ENCODE measurements at places on chromosomes 12 and 14.

- DNase-seq = no peak
Observed at GRCh38 chr12:11508699-11509098, 113.3 kb upstream of the PRB2 start.

DNA sequence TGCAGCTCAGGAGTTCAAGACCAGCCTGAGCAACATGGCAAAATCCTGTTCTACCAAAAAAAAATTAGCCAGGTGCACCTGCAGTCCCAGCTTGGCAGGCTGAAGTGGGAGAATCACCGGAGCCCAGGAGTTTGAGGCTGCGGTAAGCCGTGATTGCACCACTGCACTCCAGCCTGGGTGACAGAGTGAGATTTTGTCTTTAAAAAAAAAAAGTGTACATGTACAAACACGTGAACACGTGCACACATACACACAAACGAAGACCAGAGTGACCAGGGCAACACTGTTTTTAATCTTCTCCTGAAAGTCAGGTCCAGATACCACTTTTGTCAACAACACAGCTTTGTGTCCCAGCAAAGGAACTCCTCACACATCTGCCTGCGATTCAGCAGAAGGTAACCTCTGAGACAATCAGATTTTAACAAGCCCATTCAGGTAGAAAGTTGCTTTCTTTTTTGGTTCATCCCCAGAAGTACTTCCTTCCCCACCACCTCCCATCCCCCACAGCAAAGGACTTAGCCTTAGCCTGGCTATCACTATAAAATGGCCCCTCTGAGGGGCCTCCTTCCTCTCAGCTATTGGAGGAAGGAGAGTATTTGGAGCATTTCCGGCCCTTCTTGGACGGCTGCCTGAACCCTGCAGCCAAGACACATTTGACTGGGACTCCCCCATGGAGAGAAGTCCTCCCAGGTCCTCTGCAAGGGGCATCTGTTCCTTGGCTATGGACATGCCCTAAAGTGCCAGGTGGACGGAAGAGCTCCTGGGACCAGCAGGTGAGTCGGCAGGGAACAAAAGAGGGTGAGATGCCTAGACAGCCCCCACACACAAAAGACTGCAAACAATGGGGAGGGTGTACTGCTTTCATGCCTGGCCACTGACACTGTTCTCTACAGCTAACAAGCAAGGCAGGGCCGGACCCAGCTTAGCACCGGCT lies 9.8 kb downstream of the CTDSP2 start:
- DNase-seq = no peak

GRCh38 chr12:131845121-131845520 lies 16.9 kb downstream of the MMP17 start:
- no peak for DNase-seq

DNA sequence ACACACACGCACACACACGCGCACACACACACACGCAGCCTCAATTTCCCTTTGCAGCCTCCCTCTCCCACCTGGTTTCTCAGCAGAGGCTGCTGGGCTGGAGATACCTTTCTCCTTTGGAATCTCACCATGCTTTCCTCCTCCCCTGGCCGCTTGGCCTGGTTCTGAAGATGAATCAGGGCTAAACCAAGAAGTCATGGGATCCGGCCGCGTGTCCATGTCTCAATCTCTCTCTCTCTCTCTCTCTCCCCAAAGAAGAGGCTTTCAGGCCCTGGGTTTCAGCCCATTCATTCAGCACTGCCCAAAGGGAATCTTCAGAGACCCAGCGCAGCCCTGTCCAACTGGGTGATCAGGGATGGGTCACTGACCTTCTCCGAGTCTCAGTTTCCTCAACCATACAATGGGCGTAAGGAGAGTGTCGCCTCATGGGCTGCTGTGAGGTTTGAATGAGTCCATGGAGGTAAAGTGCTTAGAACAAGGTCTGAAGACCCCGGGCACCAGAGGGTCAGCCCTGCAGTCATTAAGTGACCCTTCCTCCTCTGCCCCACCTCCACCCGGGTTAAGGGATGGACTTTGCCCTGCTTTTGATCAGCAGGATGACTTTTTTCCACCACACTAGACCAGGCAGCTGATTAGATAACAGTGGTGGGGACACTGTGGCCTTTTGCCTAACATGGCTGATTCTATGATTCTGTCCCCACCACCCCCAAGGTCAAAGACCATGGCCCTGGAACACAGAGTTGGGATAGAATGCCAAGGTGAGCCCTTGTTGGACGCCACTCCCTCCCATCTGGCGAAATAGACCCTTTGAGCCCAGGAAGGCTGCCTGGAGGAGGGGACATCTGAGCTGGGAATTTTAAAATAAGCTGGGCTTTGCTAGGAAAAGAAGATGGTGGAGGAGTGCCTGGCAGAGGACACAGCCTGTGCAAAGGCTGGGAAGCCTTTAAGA lies 42.1 kb downstream of the SCARB1 start:
- DNase-seq = no peak

GRCh38 chr12:39763071-39763889 lies 143.7 kb upstream of the ABCD2 start:
- DNase-seq = no peak

GRCh38 chr14:73753887-73754795 lies 40.0 kb upstream of the PNMA1 start:
- no peak for DNase-seq

DNA sequence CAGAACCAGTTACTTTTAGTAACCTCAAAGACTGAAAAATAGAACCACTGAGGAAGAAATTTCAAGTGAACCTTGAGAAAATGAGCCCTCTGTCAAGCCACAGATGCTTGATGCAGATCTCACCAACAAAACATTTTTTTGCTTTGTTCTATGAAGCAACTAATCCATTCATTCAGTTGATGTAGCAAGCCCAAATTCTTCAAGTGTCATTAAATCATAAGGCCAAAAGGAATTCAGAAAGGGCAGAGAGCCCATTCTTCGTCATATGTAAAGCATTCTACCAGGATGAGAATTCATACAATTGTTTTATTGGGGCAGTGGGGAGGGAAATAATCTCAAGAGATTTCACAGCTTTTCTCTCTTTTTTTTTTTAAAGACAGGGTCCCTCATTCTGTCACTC lies 218.0 kb upstream of the RGS6 start:
- no peak for DNase-seq

- DNase-seq = no peak
Observed at GRCh38 chr12:93438266-93439050, 3.3 kb downstream of the UBE2N start.

DNA sequence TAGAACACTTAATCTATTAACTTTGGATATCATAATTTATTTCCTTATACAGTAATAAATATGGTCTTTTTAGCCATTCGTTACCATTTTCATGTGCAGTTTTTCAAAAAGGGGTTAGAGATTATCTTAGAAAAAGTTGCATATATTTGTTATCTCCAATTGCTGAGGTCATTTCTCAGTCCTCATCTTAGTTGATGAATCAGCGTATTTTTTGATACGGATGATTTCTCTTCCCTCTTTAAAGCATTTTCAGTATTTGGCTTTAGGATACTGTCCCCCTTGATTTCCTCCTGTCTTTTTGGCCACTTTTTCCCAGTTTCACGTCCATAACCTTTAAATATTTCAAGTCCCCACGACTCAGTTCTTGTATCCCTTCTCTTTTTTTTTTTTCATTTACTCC lies 21.8 kb downstream of the DNAL1 start:
- no peak for DNase-seq

DNA sequence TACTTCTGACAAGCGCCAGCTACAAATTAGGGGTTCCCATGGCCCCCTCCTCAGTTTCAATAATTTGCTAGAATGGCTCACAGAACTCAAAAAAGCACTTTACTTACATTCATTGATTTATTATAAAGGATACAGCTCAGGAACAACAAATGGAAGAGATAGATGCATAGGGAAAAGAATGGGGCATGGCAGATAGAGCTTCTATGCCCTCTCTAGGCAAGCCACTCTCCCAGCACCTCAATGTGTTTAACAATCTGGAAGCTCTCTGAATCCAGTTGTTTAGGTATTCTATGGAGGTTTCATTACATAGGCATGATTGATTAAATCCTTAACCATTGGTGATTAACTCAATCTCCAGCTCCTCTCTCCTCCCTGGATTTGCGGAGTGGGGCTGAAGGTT lies 184.5 kb upstream of the DAAM1 start:
- no peak for DNase-seq

GRCh38 chr12:63151623-63152320 lies 771 bp upstream of the AVPR1A start:
- no peak for DNase-seq

- DNase-seq = no peak
Observed at GRCh38 chr12:110849221-110849620, 2.4 kb downstream of the CCDC63 start.

DNA sequence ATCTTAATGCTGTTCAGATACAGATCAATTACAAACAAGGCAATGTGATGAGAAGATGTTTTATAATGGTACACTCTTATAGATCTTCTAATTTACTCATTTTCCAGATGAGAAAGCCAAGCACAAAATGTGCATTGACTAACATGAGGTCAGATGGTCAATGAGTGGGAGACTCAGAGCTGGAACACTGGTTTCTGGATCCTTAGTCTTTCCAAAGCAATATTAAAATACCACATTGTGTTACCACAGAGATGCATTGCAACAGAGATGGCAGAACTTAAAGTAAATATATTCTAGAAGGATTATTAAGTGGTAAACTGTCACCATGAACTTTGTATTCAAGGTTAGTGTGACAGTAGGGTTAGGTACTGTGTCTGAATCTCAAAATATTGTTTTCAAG lies 113.6 kb downstream of the SLC15A5 start:
- DNase-seq = no peak

DNA sequence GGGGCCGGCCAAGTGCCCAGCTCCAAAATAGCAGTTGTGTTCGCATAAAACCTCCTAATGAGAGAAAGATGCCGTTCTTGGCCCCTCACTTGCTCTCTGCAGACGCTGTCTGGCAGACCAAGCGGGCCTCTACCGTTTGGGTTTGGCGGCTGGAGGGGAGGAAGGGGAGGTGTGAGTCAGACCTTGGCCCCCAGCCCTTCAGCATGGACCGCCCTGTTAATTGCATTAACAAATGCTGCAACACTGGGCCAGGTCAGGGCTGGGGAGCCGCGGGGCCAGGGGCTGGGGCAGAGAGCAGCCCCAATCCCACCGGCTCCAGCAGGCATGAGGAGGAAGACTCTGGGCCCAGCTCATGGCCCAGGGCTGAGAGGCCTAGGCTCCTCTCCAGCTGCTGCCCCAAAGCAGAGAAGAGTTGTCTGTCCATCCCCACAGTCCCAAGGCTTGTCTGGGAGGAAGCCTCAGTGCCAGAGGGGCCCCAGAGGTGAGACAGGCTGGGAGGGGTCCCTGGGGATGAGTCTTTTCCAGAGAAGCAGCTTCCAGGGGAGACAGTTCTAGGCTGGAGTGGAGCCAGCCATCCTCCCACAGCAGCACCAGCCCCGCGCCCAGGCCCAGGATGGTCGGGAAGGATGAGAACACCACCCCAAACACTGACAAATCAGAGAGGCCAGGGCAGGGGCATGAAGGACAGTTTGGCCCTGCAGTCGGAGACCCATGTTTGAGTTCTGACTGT lies 16.9 kb downstream of the LTBP2 start:
- DNase-seq = no peak

GRCh38 chr12:86669010-86669409 lies 412.8 kb upstream of the MGAT4C start:
- no peak for DNase-seq

GRCh38 chr12:104350211-104351056 lies 46.9 kb downstream of the EID3 start:
- DNase-seq = no peak

DNA sequence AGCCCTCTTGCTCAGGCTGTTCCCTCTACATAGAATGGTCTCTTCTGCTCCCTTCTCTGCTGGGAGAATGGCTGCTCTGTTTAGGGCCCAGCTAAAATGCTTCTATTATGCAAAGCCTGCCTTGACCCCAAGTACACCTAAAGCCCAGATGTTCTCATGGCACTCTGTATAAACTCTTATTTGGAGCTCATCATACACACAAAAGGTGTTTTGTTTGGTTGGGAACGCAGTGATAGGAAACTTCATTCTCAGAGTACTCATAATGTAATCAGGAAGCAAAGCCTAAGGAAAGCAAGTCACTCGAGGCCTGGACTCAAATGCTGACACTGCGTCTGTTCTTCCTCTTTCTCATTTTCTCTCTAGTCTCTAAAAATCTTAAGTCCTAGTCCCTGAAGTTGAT lies 38.2 kb upstream of the SYCP3 start:
- peak; percentile 40 for DNase-seq

DNA sequence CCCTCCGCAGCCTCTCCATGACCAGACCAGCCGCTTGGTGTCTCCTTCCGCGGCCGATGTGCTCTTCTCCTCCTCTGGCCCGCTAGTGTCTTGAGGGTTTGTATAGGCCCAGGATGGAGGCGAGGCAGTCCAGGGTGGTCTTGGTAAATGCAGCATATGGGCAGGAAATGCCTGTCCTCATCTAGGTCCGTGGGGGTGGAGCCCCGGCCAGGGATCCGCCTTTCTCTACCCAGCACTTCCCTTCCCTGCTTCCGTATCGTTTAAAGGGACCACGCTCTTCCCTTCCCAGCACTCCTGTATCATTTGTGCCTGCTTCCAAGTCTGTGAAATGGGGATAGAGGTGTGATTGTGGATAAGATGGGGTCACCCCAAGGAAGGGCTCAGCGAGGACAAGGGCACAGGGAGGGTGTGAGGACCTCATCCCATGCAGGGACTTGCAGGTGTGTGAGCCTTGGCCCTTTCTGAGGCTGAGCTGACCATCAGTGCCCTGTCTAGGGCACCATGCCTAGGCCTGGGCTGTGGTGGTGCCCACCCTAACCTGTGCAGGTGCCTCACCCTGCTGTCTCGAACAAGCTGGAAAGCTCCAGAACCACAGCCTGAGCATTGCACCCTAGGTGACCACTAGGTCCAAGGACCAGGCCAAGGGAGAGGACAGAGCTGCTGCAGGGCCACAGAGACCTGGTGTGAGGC lies 326.8 kb upstream of the RTL1 start:
- DNase-seq = no peak

GRCh38 chr12:76270657-76271358 lies 77.4 kb downstream of the BBS10 start:
- DNase-seq = no peak

- DNase-seq = no peak
Observed at GRCh38 chr12:20604408-20605067, 90.6 kb upstream of the SLCO1C1 start.

- DNase-seq = no peak
Observed at GRCh38 chr12:3365463-3366411, 125.3 kb upstream of the PRMT8 start.

GRCh38 chr12:123227581-123228258 lies 5.2 kb downstream of the MPHOSPH9 start:
- no peak for DNase-seq

DNA sequence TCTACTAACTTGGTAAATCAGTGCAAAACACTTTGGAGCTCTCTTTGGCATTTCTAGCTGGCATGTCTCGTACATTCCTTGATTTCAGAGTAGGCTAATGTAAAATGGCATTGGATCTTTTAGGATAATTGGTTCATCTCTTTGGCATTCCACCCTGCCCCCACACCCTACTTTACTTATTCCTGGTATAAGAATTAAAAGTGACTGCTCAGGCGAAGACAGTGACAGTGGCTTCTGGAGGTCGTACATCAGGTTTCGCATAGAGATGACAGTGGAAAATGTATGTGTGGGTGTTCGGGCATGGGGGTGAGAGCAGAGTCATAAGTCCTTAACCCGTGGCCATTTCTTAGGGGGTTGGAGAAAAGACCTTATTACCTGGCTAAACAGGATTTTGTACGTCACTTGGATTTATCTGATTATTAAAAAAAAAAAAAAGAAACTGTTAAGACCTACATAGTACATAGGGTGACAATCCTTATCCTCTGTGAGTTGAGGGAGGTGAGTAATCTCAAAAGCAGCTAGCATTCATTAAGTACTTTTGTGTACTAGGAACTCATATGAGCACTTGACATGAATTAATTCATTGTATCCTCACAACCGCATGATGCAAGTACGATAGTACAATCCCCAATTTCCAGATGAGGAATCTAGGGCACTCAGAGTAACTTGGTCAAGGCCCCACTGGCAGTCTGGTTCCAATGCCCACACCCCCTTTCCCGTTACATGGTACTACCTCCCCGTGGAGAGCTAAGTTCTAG lies 22.4 kb upstream of the KCNK13 start:
- no peak for DNase-seq

Measured in C1 segment of cervical spinal cord (tissue), 14 donors.